ENCODE measurements at places on chromosomes 12 and 14.

- H3K4me3 ChIP-seq, result no peak within 1 kb of the TSS
- no peaks in the 10 kb centered on the region for H3K4me1 ChIP-seq
- no peaks in the 10 kb centered on the region for H3K27me3 ChIP-seq
- no peak within 1 kb of the TSS for H3K27ac ChIP-seq
- DNase-seq, result no peak
Observed at GRCh38 chr14:94388384-94389103, at the start of gene SERPINA1. Gene SERPINA1, minus strand, starts transcription at chr14:94388602. Its CDS starts 5,365 bp downstream, at chr14:94383237.

DNA sequence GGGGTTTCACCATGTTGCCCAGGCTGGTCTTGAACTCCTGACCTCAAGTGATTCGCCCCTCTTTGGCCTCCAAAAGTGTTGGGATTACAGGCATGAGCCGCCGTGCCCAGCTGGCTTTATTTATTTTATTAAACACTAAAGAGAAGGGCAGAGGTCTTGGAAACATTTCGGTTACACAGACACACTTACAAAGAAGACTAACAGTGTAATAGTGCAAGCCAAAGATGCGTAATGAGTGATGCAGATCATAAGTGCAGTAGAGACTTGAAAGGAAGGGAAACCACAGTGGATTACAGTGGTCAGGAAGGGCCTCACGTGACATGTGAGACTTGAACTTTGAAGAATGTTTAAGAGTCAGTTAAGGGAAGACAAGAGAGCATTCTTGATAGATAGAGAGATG lies 33.9 kb upstream of the CDK17 start:
- no peak for DNase-seq
- H3K4me3 ChIP-seq, result no peak overlapping the region
- H3K27me3 ChIP-seq, result no peaks in the 10 kb centered on the region
- peaks cover 6% of the 10 kb centered on the region for H3K4me1 ChIP-seq
- no peaks in the 10 kb centered on the region for H3K36me3 ChIP-seq
- H3K27ac ChIP-seq, result peak overlapping the region; percentile 14

GRCh38 chr12:124077701-124078100 lies 104.7 kb downstream of the ZNF664 start:
- no peaks in the 10 kb centered on the region for H3K4me1 ChIP-seq
- H3K27ac ChIP-seq, result no peak overlapping the region
- DNase-seq, result no peak
- H3K27me3 ChIP-seq, result no peaks in the 10 kb centered on the region
- H3K36me3 ChIP-seq, result no peaks in the 10 kb centered on the region

- H3K27me3 ChIP-seq, result no peaks in the 10 kb centered on the region
- peak overlapping the region; percentile 53 for H3K4me3 ChIP-seq
- peaks cover 22% of the 10 kb centered on the region for H3K4me1 ChIP-seq
- peak; percentile 25 for DNase-seq
Observed at GRCh38 chr12:66217342-66217917, 28.4 kb downstream of the IRAK3 start.

DNA sequence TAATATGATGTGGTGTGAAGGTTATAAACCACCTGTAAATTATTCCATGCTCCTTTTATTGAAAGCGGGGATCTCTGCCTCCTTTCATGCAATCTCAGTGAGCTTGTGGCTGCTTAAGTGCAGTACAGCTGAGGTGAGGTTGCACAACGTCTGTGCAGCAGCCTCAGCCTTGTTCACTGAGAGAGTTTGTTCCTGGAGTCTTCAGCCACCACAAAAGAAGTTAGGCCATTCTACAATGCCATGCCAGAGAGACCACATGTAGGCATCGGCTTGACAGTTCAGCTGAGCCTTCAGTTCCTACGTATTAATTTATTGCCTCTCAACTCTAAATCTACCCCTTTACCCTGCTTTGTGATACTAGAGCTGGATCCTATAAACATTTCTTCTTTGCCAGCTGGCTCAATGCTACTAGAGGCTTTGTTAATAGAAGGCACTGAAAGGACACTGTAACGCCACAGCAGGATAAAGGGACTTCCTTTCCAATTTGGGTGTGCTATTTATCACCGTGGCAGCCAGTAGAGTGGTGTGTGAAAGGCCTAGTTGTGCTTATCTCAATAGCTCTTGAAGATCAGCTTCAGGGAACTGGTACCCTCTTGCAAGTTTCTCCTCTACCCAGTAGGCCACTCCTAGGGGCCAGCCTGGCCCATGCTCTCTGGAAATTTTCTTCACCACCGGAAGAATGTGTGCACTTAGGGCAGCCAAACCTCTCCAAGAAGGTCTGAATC lies 337.7 kb downstream of the IPO8 start:
- no peak for DNase-seq
- H3K4me1 ChIP-seq, result no peaks in the 10 kb centered on the region
- no peak overlapping the region for H3K27ac ChIP-seq
- H3K36me3 ChIP-seq, result no peaks in the 10 kb centered on the region
- H3K4me3 ChIP-seq, result no peak overlapping the region

DNA sequence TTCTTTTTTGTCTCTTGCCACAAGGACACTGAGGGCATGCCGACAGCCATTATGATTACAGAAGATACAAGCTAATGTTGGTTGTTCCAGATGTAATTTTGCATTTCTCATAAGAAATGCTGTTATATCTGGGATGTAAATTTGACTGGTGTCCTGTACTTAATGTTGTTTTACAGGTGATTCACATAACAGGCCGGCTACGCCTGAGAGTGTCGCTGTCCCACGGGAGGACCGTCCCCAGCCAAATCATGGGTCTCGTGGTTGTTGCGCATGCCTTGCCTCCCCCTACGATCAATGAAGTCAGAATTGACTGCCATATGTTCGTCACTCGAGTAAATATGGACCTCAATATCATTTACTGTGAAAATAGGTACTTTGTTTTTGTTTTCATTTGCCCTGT lies 176.7 kb downstream of the EGLN3 start:
- no peaks in the 10 kb centered on the region for H3K36me3 ChIP-seq
- DNase-seq, result no peak
- H3K27me3 ChIP-seq, result no peaks in the 10 kb centered on the region

DNA sequence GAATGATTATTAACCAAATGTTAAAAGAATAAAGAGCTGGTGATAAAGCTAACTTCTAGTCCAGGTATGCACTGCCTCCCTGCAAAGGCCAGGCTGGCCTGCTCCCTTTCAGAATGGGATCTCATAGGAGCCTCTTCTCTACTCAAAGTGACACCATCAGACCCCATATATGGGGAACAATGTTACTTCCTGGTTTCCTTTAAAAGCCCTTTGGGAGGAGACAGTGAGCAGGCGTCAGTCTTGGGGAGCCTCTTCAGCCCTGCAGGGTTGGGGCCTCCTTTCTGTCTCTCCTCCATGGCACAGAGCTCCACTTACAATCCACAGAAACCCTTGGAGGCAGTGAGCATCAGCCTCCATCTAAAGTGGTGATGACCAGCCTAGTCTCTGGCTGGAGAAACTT lies 17.3 kb upstream of the GPRC5A start:
- no peaks in the 10 kb centered on the region for H3K36me3 ChIP-seq
- peaks cover 4% of the 10 kb centered on the region for H3K4me1 ChIP-seq
- H3K4me3 ChIP-seq, result no peak overlapping the region
- no peaks in the 10 kb centered on the region for H3K27me3 ChIP-seq

DNA sequence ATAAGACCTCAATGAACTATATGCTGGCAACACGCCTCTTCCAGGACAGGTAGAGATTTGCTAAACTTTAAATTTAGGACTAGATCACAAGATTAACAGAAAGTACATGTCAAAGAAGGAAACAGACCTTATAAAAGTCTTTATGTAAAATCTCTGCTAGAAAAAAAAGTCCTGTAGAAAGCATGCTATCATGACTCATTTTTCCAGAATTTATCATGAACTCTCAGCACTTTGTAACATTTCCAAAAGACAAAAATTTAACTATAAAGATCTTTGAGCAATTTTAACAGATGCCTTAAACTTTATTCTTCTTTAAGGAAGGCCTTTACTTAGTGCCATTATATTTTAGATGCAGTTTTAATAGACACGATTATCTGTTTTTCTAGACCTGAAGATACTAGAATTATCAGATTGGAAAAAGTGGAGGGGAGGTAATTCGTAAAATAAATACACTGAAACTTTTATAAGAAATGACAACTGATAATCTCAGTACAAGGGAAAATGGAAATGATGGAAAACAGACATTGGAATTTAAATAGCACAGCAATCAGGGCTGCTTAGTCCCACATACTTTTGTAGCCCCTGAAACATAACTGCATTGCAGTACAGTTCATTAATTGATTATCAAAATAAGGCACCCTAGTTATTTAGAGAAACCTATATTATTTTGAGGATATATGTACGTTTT lies 92.0 kb downstream of the TTLL5 start:
- no peak for DNase-seq
- H3K4me1 ChIP-seq, result peaks cover 15% of the 10 kb centered on the region
- H3K27me3 ChIP-seq, result no peaks in the 10 kb centered on the region
- H3K4me3 ChIP-seq, result no peak overlapping the region

GRCh38 chr14:28608443-28608842 lies 158.1 kb upstream of the FOXG1 start:
- no peak for DNase-seq
- H3K4me1 ChIP-seq, result no peaks in the 10 kb centered on the region
- H3K27ac ChIP-seq, result no peak overlapping the region
- H3K36me3 ChIP-seq, result no peaks in the 10 kb centered on the region

- H3K36me3 ChIP-seq, result no peaks in the 10 kb centered on the region
- no peaks in the 10 kb centered on the region for H3K4me1 ChIP-seq
- H3K4me3 ChIP-seq, result no peak overlapping the region
- DNase-seq, result no peak
- no peak overlapping the region for H3K27ac ChIP-seq
Observed at GRCh38 chr14:81709681-81710080, 176.0 kb upstream of the SEL1L start.

DNA sequence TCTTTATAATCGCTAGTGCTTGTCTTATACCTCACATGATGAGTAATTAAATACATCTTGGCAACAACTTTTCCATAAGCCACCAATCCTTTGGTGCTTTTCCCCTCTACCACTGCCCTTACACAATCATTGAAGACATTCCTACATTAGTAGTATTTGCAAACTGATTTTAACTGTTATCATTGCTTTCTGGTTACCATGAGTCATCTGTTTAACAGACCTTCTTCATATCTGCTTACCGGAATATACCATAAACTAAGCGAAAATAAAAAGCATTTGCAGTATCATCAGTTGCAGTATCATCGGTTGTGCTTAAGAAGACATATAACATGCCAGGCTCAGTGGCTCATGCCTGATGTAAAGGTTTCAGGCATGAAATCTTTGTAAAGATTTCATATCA lies 54.8 kb upstream of the PLEKHA5 start:
- no peaks in the 10 kb centered on the region for H3K36me3 ChIP-seq
- no peak for DNase-seq
- no peak overlapping the region for H3K4me3 ChIP-seq
- H3K27ac ChIP-seq, result no peak overlapping the region

DNA sequence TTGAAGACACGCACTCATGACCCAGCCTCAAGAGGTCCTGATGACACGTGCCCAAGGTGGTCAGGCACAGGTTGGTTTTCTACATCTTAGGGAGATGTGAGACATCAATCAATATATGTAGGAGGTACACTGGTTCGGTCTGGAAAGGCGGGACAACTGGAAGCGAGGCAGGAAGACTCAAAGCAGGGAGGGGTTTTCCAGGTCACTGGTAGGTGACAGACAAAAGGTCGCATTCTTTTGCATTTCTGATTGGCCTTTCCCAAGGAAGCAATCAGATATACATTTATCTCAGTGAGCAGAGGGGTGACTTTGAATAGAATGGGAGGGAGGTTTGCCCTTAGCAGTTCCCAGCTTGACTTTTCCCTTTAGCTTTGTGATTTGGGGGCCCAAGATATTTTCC lies 38.6 kb downstream of the GLT1D1 start:
- H3K27ac ChIP-seq, result no peak overlapping the region
- no peaks in the 10 kb centered on the region for H3K4me1 ChIP-seq
- no peak for DNase-seq
- no peak overlapping the region for H3K4me3 ChIP-seq

- no peak overlapping the region for H3K4me3 ChIP-seq
- H3K27me3 ChIP-seq, result no peaks in the 10 kb centered on the region
- no peak for DNase-seq
Observed at GRCh38 chr12:332581-333205, 56.4 kb downstream of the KDM5A start.
